LoVo (cell line): ENCODE measurements at places on chromosomes 3 and 15.
A peak's percentile ranks its signal among the peaks of the same experiment; 100 is the strongest.

GRCh38 chr3:193016437-193016901, 98.8 kb upstream of the MB21D2 start:
- peak; percentile 42 for DNase-seq

- DNase-seq = no peak
Observed at GRCh38 chr3:24305795-24306467, 188.7 kb downstream of the THRB start.

GRCh38 chr3:67472674-67473201, 181.7 kb downstream of the SUCLG2 start:
- no peak for DNase-seq

GRCh38 chr3:126287536-126288241, 69.5 kb downstream of the KLF15 start:
- peak; percentile 45 for DNase-seq

DNA sequence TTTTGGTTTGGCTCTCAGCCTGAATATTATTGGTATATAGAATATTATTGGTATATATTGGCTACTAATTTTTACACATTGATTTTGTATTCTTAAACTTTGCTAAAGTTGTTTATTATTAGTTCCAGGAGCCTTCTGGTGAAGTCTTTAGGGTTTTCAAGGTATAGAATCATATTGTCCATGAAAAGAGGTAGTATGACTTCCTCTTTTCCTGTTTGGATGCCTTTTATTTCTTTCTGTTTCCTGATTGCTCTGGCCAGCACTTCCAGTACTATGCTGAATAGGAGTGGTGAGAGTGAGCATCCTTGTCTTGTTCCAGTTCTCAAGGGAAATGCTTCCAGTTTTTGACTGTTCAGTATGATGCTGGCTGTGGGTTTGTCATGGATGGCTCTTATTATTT, 107.3 kb upstream of the LIPC start:
- no peak for DNase-seq

GRCh38 chr3:194620196-194620595, 13.0 kb downstream of the TMEM44 start:
- no peak for DNase-seq

DNA sequence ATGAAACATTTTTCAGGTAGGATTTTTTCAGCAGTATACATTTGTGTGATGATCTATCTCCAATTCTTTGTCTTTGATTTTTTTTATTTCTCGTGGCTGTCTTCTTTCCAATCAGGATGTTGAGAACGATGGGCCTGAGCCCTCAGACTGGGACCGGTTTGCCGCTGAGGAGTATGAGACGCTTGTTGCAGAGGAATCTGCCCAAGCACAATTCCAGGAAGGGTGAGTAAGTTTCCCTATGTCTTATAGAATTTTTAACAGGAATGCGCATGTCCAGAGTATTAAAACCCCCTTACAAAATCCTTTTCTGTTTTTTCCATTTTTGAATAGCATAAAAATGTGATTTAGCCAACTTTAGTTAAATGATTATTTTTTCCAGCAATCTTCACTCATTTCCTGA, 90.0 kb downstream of the MSL2 start:
- DNase-seq = no peak

DNA sequence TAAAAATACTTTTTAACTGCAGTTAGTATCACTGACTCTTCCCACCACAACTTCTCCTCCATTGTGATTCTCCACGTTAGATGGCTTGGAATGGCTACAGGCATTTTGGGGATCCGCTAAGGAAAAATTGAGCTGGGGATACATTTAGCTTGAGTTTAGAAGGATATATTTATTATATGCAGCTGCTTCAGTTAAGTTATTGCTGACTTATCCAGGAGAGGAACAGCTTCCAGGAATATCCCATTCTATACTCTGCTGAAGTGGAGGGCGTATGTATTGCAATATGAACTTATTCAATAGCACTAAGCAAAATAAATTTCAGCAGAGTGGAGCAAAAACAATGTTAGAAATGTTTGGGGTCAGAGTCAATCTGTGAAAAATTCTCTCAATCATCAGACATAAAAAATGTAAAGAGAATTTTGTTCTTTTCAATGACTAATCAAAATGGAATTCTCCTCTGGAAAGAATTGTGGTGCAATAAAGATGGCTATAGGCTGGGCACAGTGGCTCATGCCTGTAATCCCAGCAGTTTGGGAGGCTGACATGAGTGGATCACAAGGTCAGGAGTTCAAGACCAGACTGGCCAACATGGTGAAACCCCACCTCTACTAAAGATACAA, 84.7 kb downstream of the NCEH1 start:
- peak; percentile 26 for DNase-seq

DNA sequence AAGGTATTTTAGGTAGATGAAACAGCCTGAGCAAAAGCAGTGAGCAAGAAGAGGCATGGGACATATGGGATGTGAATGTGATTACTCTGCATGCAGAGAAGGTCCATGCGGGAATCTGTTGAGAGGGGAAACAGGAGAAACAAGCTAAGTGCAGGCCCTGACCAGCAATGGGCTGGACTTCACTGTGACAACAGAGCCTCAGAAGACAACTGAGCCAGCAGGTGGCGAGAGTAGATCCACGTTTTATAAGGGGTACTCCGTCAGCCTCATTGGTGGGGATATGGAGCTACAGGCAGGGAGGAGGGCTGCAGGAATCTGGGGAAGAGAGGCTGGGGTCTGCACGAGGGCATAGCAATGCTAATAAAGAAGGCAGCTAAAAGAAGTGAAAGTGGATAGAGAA, 405.9 kb upstream of the LMCD1 start:
- peak; percentile 7 for DNase-seq

DNA sequence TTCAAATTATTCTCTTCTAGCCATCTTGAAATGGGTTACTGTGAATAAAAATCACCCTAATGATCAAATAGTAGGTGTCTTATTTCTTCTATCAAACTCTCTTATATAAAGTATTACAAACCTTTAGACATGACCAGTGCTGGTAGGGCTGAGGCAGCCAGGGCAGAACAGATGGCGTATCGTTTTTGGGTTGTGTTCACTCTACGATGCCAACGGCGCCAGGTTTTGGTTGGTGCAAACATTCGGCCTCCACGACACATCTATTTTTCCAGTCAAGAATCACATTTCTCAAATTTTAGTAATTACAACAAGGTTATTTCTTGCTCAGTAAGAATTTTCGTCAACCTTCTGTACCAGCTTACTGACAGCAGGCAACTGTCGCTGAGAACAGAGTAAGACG, 2.2 kb downstream of the RPL4 start:
- DNase-seq = no peak

- DNase-seq = no peak
Observed at GRCh38 chr3:194687638-194688199, 2.0 kb downstream of the FAM43A start.

DNA sequence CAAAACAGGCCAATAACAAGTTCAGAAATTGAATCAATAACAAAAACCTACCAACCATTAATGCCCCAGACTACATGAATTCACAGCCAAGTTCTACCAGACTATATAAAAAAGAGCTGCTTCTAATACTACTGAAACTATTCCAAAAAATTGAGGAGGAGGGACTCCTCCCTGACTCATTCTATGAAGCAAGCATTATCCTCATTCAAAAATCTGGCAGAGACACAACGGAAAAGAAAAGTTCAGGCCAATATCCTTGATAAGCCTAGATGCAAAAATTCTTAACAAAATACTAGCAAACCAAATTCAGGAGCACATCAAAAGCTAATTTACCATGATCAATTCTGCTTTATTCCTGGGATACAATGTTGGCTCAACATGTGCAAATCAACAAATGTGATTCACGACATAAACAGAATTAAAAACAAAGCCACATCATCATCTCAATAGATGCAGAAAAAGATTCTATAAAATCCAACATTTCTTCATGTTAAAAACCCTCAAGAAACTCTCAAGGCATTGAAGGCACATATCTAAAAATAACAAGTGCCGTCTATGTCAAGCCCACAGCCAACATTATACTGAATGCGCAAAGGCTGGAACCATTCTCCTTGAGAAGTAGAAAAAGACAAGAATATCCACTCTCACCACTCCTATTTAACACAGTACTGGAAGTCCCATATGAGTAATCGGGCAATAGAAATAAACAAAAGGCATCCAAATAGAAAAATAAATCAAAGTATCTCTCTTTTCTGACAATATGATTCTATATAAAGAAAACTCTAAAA, 573.6 kb upstream of the GRM7 start:
- no peak for DNase-seq

- peak; percentile 36 for DNase-seq
Observed at GRCh38 chr15:54687628-54688027, 509.1 kb downstream of the RSL24D1 start.

GRCh38 chr15:96416934-96417759, 86.6 kb downstream of the NR2F2 start:
- DNase-seq = no peak

DNA sequence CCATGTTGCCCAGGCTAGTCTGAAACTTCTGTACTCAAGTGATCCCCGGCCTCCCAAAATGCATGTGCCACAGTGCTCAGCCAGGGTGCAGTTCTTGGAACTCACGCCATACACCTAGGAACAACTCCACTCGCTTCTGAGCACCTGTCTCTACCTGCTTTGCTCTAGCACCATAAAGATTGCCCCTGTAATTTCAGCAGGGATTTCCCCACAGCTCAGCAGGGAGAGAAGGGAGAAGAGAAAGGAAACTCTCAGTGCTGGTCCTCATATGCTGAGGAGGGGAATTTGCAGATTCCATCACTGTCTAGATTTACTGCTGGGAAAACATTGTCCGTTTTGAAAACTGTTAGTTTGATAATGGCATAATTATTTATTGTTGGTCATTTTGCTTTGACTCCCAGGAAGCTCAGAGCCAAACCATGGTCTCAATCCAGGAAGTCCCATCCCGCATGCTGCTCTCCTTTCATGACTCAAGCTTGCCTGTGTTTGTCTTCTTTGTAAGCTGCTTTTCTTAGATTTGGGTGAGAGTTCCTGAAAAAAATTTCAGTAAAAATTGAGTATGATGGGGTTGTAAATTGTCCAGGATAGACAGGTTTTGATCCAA, 24.2 kb downstream of the TRIM71 start:
- no peak for DNase-seq

DNA sequence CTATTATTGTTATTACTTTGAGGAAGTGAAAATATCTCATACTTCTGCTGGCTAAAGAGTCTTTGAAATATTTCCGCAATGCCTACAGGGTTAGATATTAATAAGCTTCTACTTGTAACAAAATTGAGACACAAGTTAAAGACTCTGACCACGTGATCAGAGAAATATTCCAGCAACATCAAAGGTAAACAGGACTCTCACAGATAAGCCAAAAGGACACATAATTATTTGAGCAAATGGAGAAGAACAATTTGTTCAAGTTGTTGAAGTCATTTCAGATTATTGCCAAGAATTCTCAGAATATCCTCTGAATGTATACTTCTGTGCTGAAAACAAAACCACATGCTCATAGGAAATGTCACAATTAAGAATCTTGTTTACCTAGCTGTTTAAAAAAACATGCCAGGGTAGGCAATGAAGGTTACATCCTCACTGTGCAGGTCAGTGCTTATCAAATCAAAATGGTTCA, 225.8 kb upstream of the ALCAM start:
- no peak for DNase-seq

- no peak for DNase-seq
Observed at GRCh38 chr15:77186594-77187011, 115.7 kb upstream of the TSPAN3 start.

- DNase-seq = no peak
Observed at GRCh38 chr15:75995611-75996010, 16.6 kb downstream of the NRG4 start.

- DNase-seq = no peak
Observed at GRCh38 chr3:184619369-184619768, 57.8 kb downstream of the EPHB3 start.

GRCh38 chr3:99716463-99716995, 78.1 kb downstream of the COL8A1 start:
- DNase-seq = no peak

- no peak for DNase-seq
Observed at GRCh38 chr3:13132281-13132680, 59.1 kb upstream of the IQSEC1 start.

- no peak for DNase-seq
Observed at GRCh38 chr3:58585994-58586393, 8.8 kb upstream of the FAM107A start.

- peak; percentile 5 for DNase-seq
Observed at GRCh38 chr3:128226795-128227395, 73.6 kb downstream of the EEFSEC start.

DNA sequence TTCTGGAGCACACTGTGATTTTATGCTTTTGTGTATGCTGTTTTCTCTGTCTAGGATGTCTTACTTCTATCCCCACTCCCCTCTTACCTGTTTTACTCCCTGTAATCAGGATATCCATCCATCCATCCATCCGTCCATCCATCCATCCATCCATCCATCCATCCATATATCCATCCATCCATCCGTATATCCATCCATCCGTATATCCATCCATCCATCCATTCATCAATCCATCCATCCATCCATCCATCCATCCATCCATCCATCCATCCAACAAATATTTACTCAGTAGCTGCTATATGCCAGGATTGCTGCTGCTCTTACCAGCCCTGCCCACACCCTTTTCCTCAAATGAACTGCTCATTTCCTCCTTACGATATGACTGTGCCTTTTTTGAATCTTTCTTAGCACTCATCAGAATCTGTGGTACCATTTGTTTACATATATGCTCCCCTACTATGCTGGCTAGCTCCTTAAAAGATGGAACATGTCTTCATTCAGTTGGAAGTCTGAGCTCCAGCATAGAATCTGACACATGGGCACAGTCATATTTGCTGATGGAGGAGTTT, 35.2 kb downstream of the USP13 start:
- no peak for DNase-seq

DNA sequence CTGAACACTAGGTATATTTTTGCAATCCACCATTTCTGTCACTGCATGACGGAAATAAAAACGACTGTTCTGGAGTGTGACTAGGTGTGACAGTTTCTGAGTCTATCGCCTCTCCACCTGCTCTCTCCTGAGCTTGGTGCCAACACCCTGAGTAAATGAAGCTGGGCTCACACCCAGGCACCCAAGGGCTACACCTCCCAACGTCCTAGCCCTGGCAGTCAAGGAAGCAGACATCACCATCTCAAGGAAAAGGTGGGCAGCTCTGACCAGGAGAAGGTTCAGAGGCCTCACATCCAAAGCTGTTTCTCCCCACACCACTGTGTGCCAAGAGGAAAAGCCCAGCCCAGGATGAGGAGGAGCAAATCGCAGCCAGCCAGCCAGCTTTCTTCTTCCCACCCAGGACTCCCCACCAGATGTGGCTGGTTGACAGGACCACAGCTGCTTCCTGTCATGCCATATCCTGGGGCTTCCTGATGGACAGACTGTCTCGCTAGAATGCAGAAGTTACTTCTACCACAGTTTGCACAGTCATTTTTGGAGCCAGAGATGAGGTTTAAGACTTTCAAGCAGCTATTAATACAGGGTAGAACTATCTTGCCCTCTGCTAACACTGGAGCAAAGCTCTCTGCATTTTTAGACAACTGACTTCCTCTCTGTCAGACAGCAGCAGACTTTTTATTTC, 3.3 kb downstream of the SCAMP2 start:
- no peak for DNase-seq
